Fibroblast of lung (primary cell): ENCODE measurements at places on chromosomes 7 and 10. TPM values are rescaled to one million over a fixed set of nuclear protein-coding genes. Genes with fewer than 3 reads are reported as not detected.

KCND2 gene
- total RNA-seq: 2.1 TPM in 2 replicates

NKX2-3 gene
- not detected in 2 replicates for total RNA-seq

TSPAN15 gene
- total RNA-seq: 1.8 and 2.6 TPM in 2 replicates

AHR gene
- 63.4 and 84.4 TPM in 2 replicates for total RNA-seq

ITIH2 gene
- not detected in 2 replicates for total RNA-seq

DEPP1 gene
- 97.3 and 120 TPM in 2 replicates for total RNA-seq

NAT16 gene
- total RNA-seq: not detected in 2 replicates

HOXA5 gene
- 18.3 and 22.1 TPM in 2 replicates for total RNA-seq

SFTPA1 gene
- total RNA-seq: not detected in 2 replicates

STEAP1B gene
- 10.3 and 14.7 TPM in 2 replicates for total RNA-seq

MCM7 gene
- total RNA-seq: 16.7 and 24.4 TPM in 2 replicates

GRCh38 chr7:70183278-70183677 is 585.0 kb downstream of the AUTS2 start:
- H3K36me3 ChIP-seq: no peaks in the 10 kb centered on the region
- peak; percentile 17 for DNase-seq
- H3K27ac ChIP-seq: no peak overlapping the region
- no peak overlapping the region for H3K4me3 ChIP-seq
- no peaks in the 10 kb centered on the region for H3K4me1 ChIP-seq

GRCh38 chr10:100345570-100346330 is 1.3 kb upstream of the SCD start:
- H3K27ac ChIP-seq: no peak overlapping the region
- H3K4me1 ChIP-seq: peaks cover 8% of the 10 kb centered on the region
- no peaks in the 10 kb centered on the region for H3K27me3 ChIP-seq
- peak overlapping the region; percentile 96 for H3K4me3 ChIP-seq
- DNase-seq: peak; percentile 85
- H3K36me3 ChIP-seq: peaks cover 8% of the 10 kb centered on the region

DNA sequence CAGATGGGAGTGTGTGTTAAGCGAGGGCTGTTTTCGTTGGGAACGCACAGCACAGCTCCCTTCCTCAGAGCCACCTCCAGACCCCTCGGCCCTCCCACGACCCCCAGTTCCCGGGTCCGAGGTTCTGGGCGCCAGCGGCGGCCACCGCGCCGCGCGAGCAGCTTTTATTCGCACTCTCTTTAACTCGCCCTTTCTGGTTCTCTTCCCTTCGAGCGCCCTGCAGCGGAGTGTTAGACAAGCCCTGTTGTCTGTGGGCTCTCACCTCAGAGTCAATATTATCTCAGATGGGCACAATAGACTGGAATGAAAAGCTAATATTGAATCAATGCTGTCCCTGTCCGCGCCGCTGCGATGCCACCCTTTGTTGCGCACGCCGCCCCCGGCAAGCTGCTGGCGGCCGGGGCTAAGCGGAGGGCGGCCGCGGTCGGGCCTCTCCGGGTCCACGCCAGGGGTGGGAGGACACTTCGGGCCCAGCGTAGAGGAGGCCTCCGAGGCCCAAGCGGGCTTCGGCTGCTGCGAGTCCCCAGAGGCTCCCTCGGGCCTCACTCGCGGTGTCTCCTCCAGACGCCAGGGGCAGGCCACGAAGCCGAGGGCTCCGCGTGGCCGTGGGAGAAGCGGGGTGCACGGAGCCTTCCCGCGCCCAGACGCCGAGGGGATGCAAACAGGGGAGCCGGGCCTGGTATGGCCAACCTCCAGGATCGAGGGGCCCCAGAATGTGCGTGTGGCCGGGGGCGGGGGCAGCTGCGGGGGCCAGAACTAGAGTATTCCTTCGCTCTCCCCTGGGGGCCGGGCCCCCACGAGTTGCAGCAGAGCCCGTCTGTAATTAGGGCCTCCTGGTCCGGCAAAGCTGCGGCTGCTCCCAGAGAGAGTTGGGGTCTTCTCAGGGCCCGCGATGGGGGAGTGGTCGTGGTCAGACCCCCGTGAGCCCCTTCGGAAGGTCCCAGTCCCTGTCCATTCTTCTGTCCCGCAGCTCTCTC is 7.9 kb upstream of the EMX2 start:
- no peaks in the 10 kb centered on the region for H3K36me3 ChIP-seq
- no peak overlapping the region for H3K27ac ChIP-seq
- no peaks in the 10 kb centered on the region for H3K4me1 ChIP-seq

DNA sequence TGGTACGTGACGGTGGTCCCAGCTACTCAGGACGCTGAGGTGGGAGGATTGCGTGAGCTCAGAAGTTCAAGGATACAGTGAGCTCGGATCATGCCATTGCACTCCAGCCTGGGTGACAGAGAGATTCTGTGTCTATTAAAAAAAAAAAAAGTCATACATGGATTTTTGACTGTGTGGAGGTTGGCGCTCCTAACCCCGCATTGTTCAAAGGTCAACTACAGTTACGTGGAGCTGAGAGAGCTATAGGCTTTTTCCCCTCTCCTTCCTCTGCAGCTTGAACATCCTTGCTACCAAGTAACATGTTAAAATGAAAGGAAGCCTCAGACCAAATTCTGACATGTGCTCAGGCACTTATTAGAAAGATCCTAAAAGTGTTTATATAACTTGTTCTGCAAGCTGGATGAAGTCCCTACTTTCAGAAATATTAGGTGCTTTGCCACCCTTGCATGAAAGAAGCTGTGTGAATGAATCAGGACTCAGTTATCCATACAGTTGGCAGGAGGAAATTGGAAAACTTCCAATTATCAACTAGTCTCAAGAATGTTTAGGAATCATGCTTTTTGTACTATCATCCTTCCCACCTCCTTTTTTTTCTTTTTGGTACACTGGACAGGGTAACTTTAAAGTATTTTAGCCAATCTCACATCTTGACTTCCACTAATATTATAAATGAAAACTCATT is 12.5 kb upstream of the ST7 start:
- no peak overlapping the region for H3K4me3 ChIP-seq
- no peaks in the 10 kb centered on the region for H3K36me3 ChIP-seq
- H3K27me3 ChIP-seq: no peaks in the 10 kb centered on the region

- peaks cover 6% of the 10 kb centered on the region for H3K4me1 ChIP-seq
- H3K27ac ChIP-seq: no peak overlapping the region
- H3K4me3 ChIP-seq: no peak overlapping the region
- no peaks in the 10 kb centered on the region for H3K36me3 ChIP-seq
- no peak for DNase-seq
Measured at GRCh38 chr10:5620966-5621365, 45.4 kb downstream of the ASB13 start.

- H3K36me3 ChIP-seq: no peaks in the 10 kb centered on the region
- DNase-seq: no peak
- no peaks in the 10 kb centered on the region for H3K4me1 ChIP-seq
- no peaks in the 10 kb centered on the region for H3K27me3 ChIP-seq
- no peak overlapping the region for H3K4me3 ChIP-seq
Measured at GRCh38 chr10:17805330-17805729, 3.8 kb upstream of the MRC1 start.

GRCh38 chr7:8389593-8390261 is 43.7 kb upstream of the NXPH1 start:
- no peak overlapping the region for H3K27ac ChIP-seq
- H3K4me3 ChIP-seq: no peak overlapping the region
- H3K4me1 ChIP-seq: no peaks in the 10 kb centered on the region
- H3K36me3 ChIP-seq: no peaks in the 10 kb centered on the region

DNA sequence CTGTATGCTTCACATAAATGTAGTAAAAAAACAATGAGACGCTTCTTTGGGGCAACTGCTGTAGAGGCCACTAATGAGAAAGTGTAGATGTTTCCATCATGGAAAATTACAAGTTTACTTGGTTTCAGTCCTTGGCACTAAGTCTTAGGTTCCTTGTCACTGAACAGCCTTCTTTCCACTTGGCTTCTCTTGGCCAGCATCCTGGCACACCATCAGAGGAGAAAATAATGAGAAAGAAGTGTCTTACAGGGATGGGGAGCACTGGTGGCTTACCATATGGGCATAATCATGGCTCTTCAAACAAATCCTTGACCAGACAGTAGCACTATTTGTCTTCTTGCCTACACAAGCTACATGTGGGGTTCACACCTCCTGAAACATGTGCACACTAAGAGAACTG is 22.5 kb upstream of the SH3PXD2A start:
- H3K36me3 ChIP-seq: peaks cover 2% of the 10 kb centered on the region
- H3K27ac ChIP-seq: no peak overlapping the region
- no peaks in the 10 kb centered on the region for H3K4me1 ChIP-seq
- no peak for DNase-seq

- no peaks in the 10 kb centered on the region for H3K27me3 ChIP-seq
- no peaks in the 10 kb centered on the region for H3K36me3 ChIP-seq
- no peaks in the 10 kb centered on the region for H3K4me1 ChIP-seq
Measured at GRCh38 chr7:130500463-130500862, 8.6 kb downstream of the MEST start.

DNA sequence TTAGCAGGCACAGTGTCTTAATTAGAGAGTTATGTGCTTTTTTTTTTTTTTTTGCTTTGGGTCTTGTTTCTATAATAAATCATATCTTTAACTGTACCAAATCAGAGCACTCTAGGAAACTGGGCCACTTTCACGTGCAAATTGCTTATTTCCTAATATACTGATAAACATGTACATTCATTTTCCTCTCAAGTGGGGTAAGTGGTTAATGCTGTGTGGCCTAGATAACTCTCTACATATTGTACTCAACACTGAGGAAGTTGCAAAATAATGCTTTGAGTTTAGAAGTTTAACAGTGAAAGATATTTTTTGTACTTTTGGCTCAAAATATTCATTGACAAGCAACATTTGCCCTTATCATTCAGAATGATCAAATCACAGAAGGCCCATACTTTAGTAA is 115.9 kb upstream of the IFRD1 start:
- no peaks in the 10 kb centered on the region for H3K36me3 ChIP-seq
- H3K27ac ChIP-seq: no peak overlapping the region
- no peaks in the 10 kb centered on the region for H3K4me1 ChIP-seq
- no peak overlapping the region for H3K4me3 ChIP-seq

DNA sequence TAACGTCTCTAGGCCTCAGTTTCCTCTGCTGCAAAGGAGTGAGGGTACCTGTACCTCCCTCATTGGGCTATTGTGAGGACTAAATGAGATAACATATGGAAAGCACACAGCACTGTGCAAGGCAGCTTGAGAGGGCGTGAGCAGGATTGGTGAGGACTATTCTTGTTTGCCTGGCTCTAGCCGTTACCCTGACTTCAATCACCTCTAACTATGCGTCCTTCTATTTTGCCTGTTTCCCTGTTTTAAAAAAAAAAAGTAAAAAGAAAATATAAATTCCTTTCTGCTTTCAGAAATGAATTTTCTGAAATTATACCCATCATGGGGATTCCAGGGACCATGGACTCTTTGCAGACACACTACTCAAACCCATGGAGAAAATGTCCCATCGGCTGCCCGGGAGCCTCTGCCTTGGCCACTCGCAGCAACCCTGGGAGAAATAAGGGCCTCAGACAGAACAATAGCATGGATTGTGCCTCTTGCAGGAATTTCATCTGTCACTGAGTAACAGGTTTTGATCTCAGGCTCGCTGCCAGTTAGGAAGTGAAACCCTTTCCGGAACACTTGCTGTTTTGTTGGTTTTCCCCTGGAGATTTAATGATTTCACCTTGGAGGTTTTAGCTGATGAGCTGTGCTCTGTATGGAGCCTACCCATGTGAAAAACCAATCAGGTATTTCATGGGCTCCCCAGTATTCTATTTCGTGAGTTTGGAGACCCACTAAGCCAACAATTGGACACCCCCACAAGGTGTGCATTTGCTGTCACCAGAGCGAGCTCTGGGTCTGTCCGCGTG is 55.6 kb downstream of the STEAP1B start:
- H3K36me3 ChIP-seq: no peaks in the 10 kb centered on the region
- H3K27ac ChIP-seq: no peak overlapping the region
- no peaks in the 10 kb centered on the region for H3K4me1 ChIP-seq
- no peak overlapping the region for H3K4me3 ChIP-seq

DNA sequence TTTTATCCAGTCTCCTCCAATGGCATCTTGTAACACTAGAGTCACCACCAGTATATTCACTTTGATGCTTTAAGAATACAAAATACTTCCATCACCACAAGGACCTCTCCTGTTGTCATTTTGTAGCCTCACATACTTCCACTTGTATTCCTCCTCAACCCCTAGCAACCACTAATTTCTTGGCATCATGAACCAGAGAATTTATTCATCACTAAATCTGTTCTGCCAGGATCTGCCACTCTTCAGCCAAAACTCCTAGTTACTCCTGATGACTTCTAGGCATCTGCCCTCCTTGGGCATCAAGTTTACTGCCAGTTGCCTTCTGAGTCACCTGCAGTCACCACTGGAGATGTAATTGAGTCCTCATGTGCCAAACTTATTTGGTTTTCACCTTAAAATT is 906.8 kb downstream of the CNTNAP2 start:
- no peaks in the 10 kb centered on the region for H3K27me3 ChIP-seq
- H3K4me3 ChIP-seq: no peak overlapping the region
- no peak for DNase-seq
- no peaks in the 10 kb centered on the region for H3K4me1 ChIP-seq

DNA sequence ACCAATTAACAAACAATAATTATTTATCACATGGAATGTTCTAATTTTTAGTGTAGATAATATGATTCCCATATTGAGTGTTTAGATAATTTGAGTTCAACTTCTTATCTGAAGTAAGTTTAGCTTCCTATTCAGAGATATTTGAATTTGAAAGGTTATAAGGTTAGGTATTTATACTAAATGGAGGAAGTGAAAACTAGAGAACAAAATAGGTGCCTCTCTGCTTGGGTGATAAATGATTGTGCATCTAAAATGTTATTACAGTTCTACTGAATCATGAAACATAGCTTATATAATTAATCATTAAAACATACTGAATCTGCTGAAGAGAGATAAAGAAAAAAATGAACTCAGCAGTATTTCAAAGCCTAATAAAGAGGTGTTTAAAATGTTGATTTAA is 1174.3 kb downstream of the XPNPEP1 start:
- H3K36me3 ChIP-seq: no peaks in the 10 kb centered on the region
- no peaks in the 10 kb centered on the region for H3K27me3 ChIP-seq
- no peaks in the 10 kb centered on the region for H3K4me1 ChIP-seq
- DNase-seq: no peak
- no peak overlapping the region for H3K4me3 ChIP-seq

DNA sequence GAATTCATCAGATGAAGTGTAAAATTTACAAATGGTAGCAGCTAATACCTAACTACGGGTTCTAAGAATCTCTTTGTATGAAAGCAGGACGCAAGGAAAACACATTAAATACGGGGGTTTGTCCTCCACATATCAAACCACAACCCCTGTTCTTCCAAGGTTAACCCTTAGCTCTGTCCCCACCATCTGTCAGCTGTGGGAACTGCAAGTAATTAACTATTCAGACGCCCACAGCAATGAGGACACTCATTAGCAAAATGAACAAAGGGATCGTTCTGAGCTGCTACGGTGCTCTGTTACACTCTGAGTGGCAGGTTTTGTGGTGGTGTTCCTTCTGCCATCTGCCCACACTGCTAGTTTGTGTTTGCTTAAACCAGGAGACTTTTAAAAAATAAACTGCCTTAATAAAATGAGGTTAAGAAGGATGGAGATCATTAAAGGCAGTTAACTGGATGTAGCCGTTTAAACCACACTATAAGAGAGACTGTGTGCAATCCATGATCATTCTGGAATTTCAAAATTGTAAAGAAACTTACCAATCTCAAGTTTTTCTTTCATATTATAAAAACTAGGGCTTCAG is 51.4 kb downstream of the C10orf67 start:
- H3K4me1 ChIP-seq: no peaks in the 10 kb centered on the region
- DNase-seq: peak; percentile 31
- H3K4me3 ChIP-seq: no peak overlapping the region
- no peaks in the 10 kb centered on the region for H3K36me3 ChIP-seq
